ENCODE measurements at places on chromosomes 12 and 14.
A peak's percentile ranks its signal among the peaks of the same experiment; 100 is the strongest.

DNA sequence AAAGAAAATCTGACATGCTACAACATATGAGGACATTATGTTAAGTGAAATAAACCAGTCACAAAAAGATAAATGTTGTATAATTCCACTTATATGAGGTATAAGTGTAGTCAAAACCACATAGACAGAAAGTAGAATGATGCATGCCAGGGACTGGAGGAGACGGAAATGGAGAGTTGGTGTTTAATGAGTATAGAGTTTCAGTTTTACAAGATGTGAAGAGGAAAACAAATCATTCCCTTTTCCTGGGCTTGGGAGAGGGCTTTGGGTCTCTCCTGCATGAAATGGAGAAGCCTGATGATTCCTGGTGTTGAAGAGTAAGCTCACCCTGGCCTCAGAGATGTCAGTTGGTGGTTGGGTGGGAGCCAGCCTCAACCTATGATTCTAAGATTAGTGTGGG is 158.4 kb upstream of the PLXNC1 start:
- no peak for DNase-seq

DNA sequence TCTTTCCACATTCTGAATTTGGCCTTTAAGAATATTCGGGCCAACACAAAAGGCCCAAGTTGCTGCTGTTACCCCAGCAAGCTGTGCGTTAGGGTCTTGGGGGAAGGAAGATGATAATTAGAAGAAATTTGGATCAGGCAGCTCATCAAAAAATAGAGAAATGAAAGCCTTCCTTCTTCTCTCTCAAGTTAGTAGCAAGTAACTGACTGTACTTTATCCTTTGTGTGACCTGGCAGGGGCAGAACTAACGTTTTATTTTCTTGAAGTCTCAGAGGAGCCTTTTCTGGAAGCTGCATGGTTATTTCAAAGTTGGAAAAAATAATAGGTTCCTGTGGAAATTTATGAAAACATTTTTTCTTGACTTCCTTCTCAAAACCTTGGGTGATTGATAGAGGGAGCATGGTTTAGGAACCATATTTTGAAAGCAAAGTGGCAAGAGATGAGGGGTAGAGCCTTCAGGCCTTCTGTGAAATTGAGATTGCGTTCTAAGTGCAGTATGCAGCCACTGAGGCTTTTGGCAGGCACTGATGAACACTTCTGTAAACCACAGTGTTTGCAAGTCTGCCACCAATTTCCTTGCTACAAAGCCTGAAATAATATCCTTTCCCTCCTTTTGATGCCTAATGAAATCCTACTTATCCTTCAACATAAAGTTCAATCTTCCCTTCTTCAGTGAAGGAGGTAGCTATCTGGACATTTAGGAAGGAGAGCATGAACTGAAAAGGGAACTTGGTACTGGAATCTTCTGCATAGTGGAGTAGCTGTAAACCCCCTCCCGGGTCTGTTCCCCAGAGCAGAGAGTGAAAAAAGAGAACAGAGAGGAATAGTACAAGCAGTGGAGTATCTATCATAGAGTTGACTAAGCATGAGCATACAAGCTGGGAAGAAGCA is 123.2 kb downstream of the FGD4 start:
- DNase-seq: peak; percentile 15

DNA sequence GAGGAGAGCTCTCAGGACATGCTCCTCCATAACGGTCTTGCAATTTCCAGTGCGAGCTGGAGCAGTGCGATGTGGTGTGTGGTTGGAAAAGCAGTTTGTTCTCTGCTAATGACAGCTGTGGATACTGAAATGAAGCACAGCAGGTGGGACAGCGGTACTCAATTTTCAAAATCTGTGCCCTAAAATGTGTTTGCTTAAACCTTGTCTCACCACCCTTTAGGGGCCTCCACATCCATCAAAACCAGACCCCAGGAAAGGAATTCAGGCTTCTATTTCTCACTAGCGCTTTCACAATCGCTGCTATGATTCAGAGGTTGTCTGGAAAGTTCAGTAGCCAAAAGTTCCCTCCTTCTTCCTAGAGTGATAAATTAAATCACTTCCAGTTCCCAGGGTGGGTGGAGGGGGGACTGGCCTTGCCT is 440.8 kb downstream of the EGLN3 start:
- DNase-seq: no peak

DNA sequence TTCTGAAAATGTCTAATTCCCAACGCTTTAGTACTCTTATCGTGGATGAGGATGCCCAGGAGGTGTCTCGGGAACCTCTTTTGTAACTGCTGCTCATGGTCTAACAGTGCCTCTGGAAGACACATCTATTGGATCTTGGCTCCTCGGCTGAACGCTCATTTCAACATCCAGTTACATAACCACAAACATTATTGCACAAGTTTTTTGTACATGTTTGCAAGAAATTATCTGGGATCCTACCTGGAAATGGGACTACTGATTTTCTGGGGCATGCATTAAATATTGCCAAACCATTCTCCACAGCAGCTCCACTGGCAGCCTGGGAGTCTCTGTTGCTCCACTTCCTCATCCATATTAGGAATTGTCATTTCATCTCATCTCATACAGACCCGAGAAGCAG is 117.5 kb upstream of the EVL start:
- DNase-seq: no peak

GRCh38 chr12:91778938-91779400 is 366.7 kb downstream of the BTG1 start:
- peak; percentile 88 for DNase-seq

- DNase-seq: no peak
These were observed 17.6 kb downstream of the BATF start for GRCh38 chr14:75539561-75540478.

DNA sequence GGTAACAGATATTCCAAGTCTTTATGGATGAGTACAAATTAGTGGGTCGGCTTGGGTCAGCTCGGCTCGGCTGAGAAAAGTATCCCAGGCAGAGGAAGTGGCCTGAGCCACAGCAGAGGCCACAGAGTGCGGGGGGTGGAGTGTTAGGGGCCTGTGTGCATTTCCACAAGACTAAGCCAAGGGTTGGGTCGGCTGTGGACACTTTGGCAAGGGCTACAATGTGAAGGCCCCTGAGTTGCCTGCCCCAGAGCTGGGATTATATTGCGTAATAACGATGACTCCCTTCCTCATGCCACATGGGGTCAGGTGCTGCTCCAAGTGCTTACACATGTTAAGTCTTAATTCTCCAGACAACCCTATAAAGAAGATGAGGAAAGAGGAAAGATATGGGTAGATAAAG is 11.4 kb downstream of the EVL start:
- peak; percentile 13 for DNase-seq

DNA sequence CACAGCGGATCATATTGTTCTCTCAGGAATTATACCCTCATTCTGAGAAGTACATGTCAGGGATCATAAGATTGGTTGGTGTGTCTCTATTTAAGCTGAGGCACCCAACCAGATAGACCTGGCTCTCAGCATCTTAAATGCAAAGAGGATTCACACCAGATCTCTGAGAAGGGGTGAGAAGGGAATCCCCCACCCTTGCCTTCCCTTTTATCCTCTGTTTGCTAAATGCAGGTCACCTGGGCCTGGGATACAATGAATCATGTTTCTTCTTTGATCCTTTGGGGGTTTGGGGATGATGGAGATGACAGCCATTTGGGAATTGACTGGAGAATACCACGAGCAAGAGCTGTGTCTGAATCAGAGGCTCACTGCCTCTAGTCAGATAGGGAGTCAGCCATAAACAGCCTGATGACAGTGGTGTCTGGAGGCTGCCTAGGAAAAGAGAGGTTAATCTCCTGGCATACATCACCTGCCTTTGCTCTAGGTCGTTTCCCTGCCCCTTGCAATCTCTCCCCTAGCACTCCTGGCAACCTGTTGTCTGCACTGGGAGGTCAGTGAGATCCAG is 11.2 kb upstream of the PDE1B start:
- DNase-seq: no peak

DNA sequence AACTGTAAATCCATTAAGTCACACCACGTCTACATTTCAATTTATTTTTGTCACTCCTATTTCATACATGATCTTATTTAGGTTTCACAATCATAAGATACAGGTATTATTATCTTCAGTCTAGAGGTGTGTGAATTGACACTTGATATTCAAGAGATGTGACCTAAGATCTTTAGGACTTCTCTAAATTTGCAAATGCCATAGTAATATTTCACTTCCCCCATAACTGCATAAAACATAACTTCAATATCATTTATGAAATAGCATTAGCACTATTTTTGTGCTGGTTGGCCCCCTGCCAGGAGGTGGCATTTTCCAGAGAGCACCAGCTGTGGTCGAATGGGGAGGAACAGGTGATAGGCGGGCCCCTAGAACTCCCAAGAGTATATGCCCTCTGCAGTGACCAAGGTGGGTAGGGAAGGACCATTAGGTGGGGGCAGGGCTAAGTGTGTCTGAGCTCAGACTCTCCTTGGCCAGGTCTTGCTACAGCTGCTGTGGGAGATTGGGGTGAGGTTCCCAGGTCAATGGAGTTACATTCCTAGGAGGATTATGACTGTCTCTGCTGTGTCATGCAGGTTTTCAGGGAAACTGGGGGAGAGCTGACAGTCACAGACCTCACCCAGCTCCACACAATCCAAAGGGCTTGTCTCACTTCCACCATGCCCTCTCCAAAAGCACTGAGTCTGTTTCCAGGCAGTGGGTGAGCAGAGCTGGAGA is 49.2 kb upstream of the ERGIC2 start:
- no peak for DNase-seq

DNA sequence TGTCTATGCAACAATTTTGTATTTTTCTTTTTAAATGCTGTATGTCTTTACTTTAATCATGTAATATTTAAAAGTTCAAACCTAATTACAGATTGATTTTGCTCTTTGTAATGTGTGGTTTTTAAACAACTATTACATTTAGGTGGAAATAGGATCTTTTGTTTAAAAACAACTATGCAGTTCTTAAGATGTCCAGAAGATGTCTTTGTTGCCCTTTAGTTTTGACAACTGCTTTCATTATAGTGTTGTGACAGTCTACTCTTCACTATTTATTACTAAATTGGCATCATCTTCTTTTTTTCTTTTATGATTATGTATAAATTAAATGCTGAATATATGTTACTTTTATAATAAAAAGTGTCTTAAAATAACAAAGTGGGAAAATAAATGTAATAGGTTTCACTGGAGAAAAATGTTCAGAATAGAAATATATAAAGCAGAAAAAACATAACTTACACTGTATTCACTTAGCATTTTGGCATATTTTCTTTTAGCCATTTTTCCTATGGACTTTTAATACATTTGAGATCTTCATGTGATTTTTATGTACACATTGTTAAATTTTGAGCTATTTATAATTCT is 27.1 kb upstream of the PCNX4 start:
- peak; percentile 54 for DNase-seq

GRCh38 chr12:103399986-103400385 is 95.8 kb downstream of the C12orf42 start:
- no peak for DNase-seq

All from SK-MEL-5 (cell line).